Cardiac atrium fibroblast (primary cell): ENCODE measurements at places on chromosomes 11 and 22. TPM values are rescaled to one million over a fixed set of nuclear protein-coding genes. Genes with fewer than 3 reads are reported as not detected.

The FAM111A gene
- 9.2 and 9.6 TPM in 2 replicates for total RNA-seq

The P2RY6 gene
- 1.1 TPM in 1 of 2 replicates, not detected in the other for total RNA-seq

The TSSK2 gene
- not detected in 2 replicates for total RNA-seq

The SOX6 gene
- 0.54 and 5.0 TPM in 2 replicates for total RNA-seq

The SMIM35 gene
- total RNA-seq, result not detected in 2 replicates

The ABCC8 gene
- not detected in 2 replicates for total RNA-seq

The KRTAP5-10 gene
- not detected in 2 replicates for total RNA-seq

The APOL1 gene
- total RNA-seq, result 4.9 and 5.0 TPM in 2 replicates

The HORMAD2 gene
- total RNA-seq, result not detected in 2 replicates
